GM13976 (cell line): ENCODE measurements at places on chromosomes 3 and 15.

DNA sequence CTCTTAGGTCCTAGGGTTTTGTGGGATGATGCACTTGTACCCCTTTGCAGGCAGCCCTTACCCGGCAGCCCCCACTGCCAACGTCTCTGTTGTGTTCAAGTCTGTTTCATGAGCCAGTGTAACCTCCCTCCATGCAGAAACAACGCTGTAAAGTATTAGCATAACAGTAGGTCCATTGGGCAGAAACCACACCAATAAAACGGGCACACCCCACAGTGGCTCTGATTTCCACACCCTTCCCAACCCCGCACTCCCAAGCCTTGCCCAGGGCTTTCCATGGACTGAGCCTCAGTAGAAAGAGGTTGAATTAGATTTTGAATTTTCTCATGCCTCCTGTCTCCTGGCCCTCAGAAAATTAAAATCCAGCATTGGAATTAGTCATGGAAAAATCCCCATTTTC, 124.5 kb downstream of the CACNA1D start:
- no peak for DNase-seq

DNA sequence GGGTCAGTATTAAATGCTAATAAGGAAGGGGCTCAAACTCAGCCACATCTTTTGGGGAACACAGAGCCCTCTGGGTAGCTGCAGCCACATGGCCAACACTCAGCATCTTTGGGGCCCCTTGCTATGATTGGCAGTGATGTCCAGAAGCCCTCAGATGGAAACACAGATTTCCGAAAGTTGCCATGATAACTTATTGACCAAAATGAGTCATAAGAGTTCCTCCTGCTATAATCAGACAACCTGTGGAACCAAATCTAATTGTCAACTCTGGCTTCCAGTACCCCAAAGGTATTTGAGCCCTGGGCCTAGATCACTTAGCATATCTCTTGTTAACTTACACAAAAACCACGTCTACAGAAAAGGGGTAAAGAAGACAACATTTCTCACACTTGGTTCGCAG, 392.2 kb downstream of the KCNH8 start:
- no peak for DNase-seq

- no peak for DNase-seq
These were observed 113.2 kb downstream of the DNAJB8 start for GRCh38 chr3:128353361-128353965.

DNA sequence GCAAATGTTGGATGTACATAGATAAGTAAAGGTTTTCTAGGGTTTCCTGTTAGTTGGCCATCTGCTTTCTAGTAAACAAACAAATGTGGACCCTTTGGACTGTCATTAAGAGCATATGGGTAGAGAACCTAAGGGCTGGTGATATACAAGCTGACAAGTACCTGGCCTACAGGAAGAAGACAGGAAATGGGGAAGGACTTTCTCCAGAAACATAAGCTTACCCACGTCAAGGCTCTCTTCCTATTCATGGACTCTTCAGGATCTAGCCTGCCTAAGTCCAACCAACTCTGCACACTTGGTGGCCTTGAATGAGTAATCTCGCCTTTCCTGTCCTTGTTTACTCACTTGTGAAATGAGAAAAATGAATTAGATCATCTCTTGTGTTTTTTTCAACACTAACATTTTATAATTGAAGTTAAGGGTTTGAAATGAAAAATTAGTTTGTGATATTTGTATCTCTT, 22.2 kb upstream of the GOLIM4 start:
- DNase-seq: no peak

- DNase-seq: no peak
These were observed 14.6 kb upstream of the TMEM40 start for GRCh38 chr3:12773710-12774086.

- no peak for DNase-seq
These were observed 93.9 kb downstream of the PCCB start for GRCh38 chr3:136343873-136344555.

GRCh38 chr3:188539631-188540194, 385.8 kb downstream of the LPP start:
- DNase-seq: no peak

- DNase-seq: no peak
These were observed 4.1 kb upstream of the THSD4 start for GRCh38 chr15:71111181-71111565.

GRCh38 chr3:190239325-190239724, 82.9 kb downstream of the CLDN1 start:
- no peak for DNase-seq

DNA sequence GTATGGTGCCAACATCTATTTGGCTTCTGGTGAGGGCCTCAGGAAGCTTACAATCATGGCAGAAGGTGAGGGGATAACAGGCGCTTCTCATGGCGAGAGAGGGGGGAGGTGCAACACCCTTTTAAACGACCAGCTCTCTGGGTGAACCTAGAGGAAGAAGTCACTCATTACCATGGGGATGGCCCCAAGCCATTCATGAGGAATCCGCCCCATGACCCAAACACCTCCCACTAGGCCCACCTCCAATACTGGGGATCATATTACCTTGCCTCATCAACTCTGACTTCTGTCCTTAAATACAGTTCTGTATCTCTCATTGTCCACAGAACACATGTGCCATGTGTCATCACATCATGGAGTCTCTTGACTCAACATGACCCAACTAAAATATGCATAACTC, 37.5 kb upstream of the CLRN1 start:
- no peak for DNase-seq

GRCh38 chr15:58528188-58528870, 96.5 kb downstream of the LIPC start:
- DNase-seq: no peak

- DNase-seq: no peak
These were observed 251.0 kb upstream of the MCTP2 start for GRCh38 chr15:93980261-93980911.

DNA sequence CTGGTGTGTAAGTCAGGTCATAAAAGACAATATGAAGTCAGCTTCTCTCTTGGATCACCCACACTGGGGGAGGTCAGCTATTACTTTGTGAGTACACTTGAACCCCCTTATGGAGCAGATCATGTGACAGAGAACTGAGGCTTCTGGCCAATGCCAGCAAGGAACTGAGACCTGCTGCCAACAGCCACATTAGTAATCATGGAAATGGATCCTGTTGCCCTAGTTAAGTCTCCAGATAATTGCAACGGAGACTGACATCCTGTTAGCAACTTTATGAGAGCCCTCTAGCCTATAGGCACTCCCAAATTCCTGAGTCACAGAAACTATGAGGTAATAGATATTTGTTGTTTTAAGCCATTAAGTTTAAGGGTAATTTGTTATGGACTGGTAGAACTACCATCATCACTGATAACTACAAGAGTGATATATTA, 110.4 kb upstream of the GMNC start:
- DNase-seq: no peak
